GM04503 (cell line): ENCODE measurements at places on chromosomes 13 and 19.

DNA sequence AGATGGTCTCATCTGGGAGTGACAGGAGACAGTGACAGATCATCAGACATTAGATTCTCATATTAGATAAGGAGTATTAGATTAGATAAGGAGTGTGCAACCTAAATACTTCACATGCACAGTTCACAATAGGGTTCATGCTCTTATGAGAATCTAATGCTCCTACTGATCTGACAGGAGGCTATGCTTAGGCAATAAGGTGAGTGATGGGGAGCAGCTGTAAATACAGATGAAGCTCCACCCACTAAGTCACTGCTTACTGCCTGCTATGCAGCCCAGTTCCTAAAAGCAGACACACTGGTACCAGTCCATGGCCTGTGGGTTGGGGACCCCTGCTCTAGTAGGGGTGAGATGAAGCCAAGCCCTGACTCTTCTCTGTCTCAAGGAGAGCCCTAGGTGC lies 10.0 kb upstream of the IGFL3 start:
- no peak for DNase-seq

DNA sequence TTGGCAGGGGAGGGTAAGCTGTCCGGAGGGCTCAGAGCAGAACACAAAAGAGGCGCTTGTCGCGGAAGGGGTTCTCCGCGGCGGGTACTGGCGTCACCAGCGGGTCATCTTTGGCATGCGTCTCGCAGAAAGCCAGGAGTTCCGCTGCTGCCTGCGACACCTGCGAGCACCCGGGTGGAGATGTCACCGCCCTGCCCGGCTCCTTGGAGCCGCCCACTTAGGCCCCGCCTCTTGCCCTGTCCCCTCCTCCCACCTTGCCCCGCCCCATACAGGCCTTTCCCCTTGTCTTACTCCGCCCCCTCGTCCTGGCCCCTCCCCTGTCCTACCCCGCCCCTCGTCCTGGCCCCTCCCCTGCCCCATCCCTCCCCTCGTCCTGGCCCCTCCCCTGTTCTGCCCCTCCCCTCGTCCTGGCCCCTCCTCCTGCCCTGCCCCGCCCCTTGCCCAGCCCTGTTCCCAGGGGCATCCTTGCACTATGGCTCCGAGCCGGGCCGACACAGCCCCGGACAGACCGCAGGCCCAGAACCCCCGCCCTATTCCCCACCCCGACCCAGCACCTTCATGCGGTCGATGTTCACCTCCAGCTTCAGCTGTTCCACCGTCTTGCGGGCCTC lies 1.9 kb downstream of the GNG8 start:
- DNase-seq = no peak

DNA sequence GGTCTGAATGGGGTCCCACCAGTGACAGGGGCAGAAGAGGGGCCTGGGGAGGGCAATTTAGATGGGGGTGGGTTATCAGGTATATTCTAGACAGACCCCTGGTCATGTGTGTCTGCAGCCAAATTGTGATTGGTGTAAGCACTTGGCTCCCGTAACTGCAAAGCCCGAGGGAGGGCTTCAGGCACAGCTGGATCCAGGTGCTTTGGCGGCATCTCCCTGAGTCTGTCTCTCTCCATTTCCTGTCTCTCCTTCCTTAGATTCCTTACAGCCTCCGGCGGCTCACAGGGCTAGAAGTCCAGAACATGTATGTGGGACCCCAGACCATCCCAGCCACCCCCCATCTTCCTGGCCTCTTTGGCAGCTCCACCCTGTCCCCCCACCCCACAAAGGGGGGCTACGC lies 31.4 kb downstream of the DHX34 start:
- DNase-seq = no peak

DNA sequence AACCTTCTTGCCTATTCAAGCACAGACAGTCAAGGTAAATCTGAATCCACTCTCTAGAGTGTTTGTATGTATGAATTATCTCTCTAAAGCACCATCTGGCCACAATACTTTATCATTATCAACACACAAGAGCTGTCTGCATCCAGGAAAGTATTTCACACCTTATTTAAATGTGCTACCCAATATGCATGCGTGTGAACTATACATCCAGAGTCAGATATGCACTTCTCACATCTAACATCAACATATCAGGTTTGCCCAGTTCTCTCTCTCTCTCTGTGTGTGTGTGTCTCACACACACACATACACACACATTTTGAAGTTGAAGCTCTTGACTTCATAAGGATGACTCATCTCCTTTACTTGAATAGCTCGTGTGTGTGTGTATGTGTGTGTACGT lies 697.5 kb upstream of the PCDH20 start:
- no peak for DNase-seq

GRCh38 chr19:38619361-38620174 lies 580 bp downstream of the EIF3K start:
- DNase-seq = no peak

GRCh38 chr19:1882089-1882785 lies 3.1 kb downstream of the ABHD17A start:
- no peak for DNase-seq

DNA sequence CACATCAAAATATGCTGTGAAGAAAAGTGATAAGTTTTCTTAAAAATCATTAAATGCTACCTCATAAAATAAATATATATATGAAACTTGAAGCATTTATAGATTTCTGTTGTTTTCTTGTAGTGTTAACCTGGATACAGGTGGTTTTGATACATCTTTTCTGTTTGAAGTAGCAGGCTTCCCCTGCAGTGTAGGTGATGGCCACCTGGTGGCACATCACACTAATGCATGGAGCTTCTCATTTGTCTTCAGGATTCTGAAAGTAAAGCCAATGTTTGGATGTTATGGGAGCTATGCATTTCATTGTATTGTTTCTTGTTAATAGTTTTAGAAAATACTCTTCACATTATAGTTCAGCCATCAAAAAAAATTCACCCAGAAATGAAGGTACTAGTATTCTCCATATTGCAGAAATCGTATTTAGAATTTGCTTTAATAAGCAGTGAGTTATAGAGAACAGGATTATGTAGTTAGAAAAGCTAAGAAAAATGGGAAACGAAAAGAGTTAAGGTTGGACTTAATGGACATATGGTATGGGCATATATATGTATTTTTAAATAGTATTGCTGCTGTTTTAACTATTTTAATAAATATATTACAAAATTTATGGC lies 18.7 kb downstream of the GPR180 start:
- no peak for DNase-seq
